Stimulated activated CD4-positive, alpha-beta T cell treated with anti-CD3 and anti-CD28 coated beads, Interleukin-1b, Interleukin-23, amount 100 ng/mL, for 4 hours (primary cell): ENCODE measurements at places on chromosomes 3 and 15.

DNA sequence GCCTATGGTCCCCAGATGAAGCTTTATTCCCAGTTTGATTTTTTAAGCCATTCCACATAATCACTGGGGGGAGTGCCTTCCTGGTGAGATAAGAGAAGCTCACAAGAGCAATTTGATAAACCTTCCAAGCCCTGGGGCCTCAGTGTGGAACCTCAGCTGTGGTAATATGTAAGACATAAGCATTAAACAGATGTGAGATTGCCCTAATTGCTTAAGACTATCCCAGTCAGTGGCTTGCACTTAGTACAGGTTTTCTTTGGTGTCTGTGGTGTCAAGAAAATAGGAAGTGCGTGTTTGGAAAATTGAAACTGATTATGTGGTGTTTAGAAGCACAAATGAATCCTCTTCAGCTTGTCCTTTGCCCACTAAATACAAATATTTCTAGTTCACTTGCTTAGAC lies 54.3 kb downstream of the LRRN1 start:
- DNase-seq, result no peak

- no peak for DNase-seq
Observed at GRCh38 chr3:7865611-7866010, 636.0 kb upstream of the LMCD1 start.

DNA sequence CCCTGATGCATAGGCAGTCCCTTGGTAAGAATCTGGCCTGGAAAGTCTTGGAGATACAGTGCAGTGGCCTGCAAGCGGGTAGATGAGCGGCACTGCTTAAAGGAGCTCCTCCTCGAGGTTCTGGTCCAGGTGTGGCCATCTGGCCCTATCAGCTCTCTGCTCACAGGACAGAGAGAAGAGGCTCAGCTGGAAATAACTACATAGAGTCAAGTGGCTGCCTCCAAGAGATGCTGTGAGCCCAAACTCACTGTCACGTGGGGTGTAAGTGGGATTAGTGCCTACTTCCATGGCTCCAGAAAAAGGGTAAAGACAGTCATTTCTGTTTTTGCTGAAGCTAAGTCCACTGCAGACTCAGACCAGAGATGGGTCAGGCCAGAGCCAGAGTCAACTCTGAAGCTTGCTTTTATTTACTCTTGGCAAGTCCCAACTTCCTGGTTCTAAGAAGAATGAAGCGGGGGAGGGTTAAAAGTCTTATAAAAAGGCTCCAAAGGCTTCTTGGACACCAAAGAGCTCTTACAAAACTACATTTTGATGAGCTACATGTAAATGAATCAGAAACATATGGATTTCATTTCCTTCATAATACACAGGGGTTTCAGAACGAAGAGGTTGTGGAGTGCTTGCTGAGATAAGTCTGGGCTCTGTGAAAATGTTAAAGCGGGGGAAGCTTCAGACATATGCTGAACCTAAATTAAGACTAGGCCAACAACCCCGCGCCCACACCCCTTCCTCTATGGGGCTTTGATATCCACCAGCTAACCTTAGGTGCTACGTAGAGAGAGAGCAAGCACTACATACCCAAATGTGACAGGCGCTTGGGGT lies 77.1 kb downstream of the PDZRN3 start:
- DNase-seq, result no peak

- DNase-seq, result peak; percentile 45
Observed at GRCh38 chr3:8970971-8971589, 7.8 kb upstream of the RAD18 start.

- DNase-seq, result no peak
Observed at GRCh38 chr3:63450634-63451363, 172.7 kb downstream of the SYNPR start.

DNA sequence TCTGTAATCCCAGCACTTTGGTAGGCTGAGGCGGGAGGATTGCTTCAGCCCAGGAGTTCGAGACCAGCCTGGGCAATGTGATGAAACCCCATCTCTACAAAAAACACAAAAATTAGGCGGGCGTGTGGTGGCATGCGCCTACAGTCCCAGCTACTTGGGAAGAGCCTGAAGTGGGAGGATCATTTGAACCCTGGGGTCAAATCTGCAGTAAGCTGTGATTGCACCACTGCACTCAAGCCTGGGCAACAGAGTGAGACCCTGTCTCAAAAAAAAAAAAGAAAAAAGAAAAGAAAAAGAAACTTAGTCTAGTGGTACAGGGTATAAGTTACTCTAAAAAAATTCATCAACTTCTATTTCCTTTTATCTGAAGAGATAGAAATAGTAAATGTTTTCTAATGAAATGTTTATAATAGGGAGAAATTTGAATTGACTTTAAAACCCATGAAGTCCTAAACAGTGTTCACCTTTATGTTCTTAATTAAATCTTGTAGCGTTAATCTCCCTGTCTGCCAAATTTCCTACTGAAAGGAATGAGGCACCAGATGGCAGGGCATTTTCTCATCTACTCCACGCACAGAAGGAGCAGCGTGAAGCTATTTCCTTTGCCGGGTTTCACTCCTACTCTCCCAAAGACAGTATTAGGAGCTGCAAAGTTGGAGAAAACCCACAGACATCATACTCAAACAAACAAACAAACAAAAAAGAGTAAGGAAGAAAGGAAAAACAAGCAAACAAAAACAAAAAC lies 1.9 kb downstream of the PCLAF start:
- DNase-seq, result no peak

DNA sequence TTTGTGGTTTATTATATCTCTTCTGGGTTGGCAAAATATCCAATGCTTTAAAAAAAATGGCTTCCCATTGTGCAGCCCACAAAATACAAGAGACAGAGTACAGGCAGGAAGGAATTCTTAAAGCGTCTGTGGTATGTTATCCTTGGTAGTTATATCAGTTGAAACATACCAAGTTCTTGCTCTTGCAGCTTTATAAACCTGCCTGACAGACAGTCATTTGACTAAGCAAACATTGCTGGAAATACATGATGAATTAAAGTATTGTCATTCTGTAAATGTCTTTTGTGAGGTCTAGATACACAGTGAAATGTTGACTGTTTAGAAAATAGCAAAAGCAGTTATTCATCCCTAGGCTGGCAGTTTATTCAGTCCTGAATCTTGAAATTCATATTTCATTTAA lies 44.8 kb upstream of the MAP3K13 start:
- DNase-seq, result no peak

GRCh38 chr15:68407141-68407885 lies 24.6 kb downstream of the ITGA11 start:
- no peak for DNase-seq

GRCh38 chr15:94877833-94878232 lies 646.5 kb downstream of the MCTP2 start:
- DNase-seq, result no peak

GRCh38 chr3:23481616-23482278 lies 278.6 kb downstream of the UBE2E2 start:
- DNase-seq, result no peak

DNA sequence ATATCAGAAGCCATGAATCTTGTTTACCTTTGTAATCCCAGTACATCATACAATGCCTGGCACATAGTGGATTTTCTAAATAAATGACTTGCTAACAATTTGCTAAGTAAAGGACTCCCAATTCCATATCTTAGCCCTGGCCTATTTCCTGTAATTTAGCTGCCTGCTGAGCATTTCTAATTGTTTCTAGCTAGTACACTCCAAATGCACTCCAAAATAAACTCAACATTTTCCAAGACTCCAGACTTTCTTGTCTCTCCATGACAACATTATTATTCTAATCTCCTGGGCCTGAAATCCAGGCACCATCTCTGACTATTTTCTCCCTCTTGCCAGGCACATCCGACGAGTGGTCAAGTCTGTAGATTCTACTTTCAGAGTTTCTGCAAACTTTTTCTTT lies 773.5 kb downstream of the SQOR start:
- no peak for DNase-seq

- no peak for DNase-seq
Observed at GRCh38 chr15:64586984-64587383, 126.6 kb downstream of the ZNF609 start.
